Gastrocnemius medialis (tissue), 4 donors: ENCODE measurements at places on chromosomes 4 and X.

DNA sequence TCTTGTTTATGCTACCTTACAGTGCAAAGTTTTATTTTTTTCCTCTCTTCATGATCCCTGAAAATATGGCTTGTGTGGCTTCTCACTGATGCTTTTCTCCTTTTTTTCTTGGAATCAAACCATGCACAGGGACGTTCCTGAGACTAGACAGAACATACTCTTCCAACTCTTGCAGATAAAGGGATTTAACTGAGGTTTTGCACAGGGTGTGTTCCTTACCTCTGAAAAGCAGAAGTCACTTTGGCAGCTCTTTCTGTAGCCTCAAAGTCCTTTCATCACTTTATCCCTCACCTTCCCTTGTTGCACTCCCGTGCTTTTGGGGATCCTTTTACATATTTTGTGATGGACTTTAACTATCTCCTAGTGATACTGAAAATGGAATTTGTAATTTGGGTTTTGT, 300.1 kb downstream of the SPRY1 start:
- DNase-seq, result no peak

DNA sequence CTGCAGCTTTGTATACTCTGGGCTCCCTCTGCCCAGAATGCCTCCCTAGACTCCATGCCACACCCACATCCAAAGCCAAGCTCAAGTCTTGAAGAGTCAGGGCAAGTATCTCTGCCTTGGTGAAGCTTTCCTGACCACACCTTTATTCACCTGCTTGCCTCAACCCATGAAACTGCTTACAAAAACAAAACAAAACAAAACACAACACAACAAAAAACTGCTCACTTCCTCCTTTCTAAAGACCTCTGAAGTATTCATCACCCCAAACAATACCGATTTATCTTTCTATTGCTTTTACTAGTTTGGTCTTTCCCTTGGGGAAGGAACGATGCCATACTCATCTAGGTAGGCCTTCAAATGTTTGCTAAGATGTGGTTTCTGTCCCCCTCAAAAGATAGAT, 45.0 kb downstream of the TMEM165 start:
- no peak for DNase-seq

DNA sequence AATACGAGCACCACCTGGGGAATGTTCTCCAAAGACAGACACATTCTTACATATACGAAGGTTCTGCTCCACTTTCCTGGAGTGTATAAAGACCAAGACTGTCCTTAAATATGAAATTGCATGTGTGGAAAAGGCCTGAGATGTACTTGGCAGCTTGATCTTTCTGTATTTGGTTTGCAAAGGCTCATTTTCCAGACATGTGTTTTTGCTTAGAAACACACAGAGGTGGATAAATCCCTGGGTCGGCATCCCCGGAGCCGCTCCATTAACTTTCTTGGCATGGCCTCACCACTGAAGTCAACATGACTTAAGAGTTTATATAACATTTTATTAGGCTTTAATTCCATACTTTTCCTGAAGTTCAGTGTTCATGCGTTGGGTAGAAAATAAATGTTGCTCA, 239.4 kb downstream of the LDB2 start:
- no peak for DNase-seq

DNA sequence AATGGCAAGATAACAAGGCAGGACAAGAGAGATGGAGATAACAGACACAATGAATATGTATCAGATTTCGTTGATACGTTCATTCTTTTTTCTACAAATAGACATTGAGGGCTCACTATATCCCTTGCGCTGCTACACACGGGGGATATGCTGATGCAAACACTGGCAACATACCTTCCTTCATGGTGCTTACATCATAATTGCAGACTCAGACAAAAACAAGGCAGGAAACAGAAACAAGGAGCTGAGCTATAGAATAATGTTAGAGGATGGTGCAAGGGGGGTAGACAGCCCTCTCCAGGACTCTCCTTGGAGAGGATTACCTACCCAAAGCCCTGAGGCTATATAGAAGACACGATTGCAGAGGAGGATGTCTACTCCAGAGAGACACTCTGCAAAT, 1069.5 kb downstream of the DMD start:
- no peak for DNase-seq

DNA sequence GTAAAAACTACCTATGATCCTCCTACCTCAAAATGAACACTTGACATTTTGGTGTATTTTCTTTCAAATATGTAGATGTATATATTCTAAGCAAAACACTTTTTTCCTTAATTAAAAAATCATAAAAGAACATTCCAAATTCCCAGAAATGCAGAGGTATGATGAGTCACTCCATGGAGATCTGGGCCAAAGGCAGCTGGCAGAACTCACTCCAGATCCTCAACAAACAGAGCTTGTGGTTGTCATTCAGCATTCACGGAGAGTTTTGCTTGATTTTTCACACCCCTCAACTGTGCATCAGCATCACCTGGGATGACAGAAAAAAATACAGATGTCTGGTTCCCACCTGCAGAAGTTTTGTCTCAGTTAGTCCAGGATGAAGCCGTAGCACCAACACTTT, 144.6 kb downstream of the KIT start:
- no peak for DNase-seq

DNA sequence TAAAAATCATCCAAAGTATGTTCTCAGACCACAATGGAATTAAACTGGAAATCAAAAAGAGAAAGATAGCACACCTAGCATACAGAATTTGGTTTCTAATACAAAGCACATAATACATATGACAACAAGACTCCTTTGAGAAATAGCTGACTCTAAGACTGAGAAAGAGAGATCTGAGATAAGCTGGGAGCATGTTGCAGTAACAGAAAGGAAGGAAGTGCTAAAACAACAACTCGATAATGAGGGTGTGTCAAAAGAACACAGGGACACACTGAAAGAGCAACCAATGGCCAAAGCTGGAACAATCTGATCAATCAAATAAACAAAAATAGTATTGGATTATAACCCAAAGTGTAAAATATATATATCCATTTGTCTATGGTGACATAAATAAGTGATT, 586.6 kb downstream of the C4orf33 start:
- DNase-seq, result no peak

DNA sequence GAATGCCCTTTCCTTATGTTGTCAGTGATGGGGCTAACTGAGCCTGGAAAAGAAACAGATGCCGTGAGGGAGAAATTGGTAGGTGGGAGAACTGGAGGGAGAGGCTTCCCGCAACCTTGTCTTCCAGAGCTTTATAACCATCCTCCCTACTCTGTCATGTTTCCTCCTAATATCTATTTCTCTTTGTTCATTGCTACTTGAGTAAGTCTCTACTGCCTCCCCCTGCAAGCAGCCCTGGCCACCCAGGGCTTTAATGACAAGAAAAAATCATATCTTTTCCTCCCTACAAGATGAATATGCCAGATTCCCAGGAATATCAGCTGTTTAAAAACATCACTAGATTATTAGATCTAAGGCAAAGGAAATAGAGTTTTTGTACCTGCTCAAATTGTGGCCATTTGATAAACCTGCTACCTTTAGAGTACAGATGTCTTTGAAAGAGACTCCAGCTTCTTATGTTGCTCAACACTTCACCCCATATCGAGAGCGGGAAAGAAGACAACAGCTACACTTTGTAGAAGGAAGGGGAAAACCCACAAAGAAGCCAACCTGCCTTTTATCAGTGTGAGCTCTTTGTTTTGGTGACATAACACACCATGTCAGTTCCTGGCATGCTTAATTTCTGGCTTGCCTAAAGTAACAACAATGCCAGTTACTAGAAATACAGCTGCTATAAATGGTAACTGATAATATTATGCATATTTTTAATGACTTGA, 186.6 kb upstream of the LEF1 start:
- no peak for DNase-seq

- no peak for DNase-seq
Observed at GRCh38 chrX:12403474-12404082, 265.3 kb downstream of the FRMPD4 start.
